HL-60 (cell line): ENCODE measurements at places on chromosomes 3 and 15.

DNA sequence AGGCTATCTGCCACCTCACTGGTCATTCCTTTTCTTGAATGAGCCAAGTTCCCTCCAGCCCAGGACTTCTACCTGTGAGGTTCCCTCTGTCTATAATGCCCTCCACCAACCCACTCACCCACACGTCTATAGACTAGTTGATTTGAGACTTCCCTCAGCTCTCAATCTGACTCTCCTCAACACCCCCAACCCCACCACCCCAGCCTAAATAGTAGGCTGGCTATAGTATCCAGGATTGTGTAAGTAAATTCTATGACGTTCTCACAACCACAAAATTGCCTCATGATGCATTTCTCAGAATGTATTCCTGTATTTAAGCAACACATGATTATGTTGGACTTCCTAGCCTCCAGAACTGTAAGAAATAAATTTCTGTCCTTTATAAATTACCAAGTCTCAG, 2.2 kb downstream of the PLSCR1 start:
- DNase-seq = peak; percentile 67

- DNase-seq = no peak
These were observed 93.8 kb downstream of the CMSS1 start for GRCh38 chr3:99911433-99911832.

GRCh38 chr3:168806871-168807270, 711.1 kb upstream of the GOLIM4 start:
- no peak for DNase-seq

- DNase-seq = no peak
These were observed 9.3 kb downstream of the DUOX1 start for GRCh38 chr15:45138814-45139765.

DNA sequence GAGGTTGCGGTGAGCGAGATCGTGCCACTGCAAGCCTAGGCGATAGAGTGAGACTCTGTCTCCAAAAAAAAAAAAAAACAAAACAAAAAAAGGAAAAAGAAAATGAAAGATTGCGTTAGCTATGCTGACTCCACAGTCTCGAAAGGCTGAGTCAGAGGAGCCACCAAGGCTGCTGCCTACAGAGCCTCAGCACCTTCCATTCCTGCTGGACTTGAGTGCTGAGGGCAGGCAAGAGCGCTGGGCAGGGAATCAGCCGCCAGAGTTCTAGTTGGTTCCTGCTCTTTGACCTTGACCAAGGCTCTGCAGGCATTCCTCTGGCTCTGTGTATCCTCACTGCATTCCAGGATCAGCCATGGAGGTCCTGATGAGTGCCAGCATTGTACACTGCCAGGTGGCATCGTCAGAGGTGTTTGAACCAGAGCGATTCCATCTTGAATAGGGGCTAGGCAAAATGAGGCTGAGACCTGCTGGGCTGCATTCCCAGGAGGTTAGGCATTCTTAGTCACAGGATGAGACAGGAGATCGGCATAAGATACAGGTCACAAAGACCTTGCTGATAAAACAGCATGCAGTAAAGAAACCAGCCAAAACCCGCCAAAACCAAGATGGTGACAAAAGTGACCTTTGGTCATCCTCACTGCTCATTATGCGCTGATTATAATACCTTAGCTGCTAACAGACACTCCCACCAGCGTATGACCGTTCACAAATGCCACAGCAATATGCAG, 5.9 kb downstream of the MESP2 start:
- no peak for DNase-seq

DNA sequence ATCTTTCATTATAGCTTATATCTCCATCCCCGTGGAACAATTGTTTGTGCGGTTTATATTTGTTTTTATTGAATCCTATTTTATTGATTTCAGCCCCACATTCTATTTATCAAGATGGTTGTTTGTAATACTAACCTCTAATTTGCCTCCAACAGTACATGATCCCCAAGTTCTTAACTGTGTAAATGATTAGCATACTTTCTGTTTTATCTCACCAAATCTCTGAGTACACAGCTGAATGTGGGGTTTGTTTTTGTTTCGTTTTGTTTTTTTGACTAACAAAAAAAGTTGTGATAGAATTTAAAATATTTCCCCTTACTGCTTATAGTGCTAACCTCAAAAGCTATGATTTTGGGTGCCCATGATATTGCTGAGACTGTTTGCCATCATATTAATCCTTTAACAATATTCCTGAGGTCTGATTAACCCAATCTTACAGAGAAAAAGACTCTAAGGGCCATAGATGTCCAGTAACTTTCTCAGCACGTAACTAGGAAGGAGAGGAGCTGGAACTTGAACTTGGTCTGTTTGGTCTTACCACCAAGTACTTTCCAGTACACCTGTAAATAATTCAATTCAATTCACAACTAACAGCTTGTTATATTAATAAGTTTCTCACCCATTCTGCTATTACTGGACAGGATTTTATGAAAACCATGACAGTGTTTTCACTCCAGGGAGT, 789.8 kb downstream of the TUSC7 start:
- DNase-seq = no peak

DNA sequence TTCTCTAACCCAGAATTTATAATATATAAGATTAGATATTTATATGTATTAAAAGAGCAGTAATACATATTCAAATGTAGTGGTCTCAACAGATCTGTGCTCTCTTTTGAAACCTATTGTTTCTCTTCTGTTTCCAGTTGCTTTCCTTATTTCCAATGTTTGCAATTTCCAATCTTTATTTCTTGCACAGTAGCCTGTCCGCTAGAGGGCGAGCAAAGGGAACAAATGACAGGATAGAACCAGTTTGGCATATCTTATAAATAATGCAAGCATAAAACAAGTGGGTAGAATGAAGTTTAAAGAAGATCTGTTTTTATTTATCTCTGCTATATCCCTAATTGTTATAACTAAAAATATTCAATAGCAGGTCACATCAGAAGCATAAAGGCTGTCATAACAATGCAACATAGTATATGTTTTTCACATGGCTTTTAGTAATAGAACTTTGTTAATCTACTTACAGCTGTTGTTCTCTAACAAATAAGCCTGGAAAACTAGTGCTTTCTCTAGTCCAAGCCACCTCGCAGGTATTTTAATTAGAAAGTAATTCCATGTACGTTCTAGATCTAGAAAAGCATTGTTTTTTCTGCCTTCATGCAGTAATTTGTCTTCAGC, 15.1 kb upstream of the TCAIM start:
- no peak for DNase-seq

DNA sequence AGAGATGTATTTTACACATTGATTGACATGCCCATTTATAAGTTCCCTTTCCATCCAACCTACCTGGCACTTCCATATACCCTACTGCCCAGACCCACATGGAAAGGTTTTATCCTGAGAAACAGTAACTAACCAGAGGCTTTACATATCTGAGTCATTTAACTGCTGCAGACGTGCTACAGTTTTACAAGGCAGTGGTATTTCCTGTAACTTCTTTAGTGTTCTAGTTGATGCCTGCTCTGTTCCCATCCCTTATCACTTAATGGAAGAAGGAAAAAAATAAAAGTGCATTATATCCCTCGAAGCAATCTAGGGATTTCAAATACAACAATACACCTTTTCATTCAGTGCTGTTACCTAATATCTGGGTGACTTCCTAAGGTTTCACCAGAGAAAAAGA, 107.1 kb downstream of the TMCO5A start:
- DNase-seq = no peak

GRCh38 chr3:2099028-2099671, 484 bp downstream of the CNTN4 start:
- DNase-seq = no peak

- no peak for DNase-seq
These were observed 23.6 kb upstream of the C3orf22 start for GRCh38 chr3:126582311-126582710.

- no peak for DNase-seq
These were observed 38.0 kb upstream of the SECISBP2L start for GRCh38 chr15:49084285-49084570.

GRCh38 chr3:147397875-147398812, 8.2 kb downstream of the ZIC4 start:
- DNase-seq = no peak

DNA sequence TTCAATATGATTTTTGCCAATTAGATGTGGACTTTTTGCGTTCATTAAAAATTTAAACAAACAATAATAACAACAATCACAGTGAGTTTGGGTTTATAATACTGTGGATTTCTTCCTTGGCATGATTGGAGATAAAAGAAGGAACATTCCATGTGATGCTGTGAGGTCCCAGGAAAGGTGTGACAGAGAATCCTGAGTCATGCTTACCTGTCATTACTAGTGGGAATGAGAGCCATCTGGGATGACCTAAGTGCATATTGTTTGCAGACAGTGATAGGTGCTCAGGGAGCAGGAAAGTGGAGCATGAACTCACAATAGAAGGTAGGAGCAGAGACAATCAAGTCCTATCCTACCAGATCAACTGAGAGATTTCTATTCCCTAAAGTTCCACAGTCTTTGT, 766.5 kb upstream of the CFAP20DC start:
- no peak for DNase-seq

GRCh38 chr3:177658354-177658753, 461.1 kb upstream of the TBL1XR1 start:
- no peak for DNase-seq

- DNase-seq = no peak
These were observed 511.2 kb downstream of the MECOM start for GRCh38 chr3:169152319-169152718.

DNA sequence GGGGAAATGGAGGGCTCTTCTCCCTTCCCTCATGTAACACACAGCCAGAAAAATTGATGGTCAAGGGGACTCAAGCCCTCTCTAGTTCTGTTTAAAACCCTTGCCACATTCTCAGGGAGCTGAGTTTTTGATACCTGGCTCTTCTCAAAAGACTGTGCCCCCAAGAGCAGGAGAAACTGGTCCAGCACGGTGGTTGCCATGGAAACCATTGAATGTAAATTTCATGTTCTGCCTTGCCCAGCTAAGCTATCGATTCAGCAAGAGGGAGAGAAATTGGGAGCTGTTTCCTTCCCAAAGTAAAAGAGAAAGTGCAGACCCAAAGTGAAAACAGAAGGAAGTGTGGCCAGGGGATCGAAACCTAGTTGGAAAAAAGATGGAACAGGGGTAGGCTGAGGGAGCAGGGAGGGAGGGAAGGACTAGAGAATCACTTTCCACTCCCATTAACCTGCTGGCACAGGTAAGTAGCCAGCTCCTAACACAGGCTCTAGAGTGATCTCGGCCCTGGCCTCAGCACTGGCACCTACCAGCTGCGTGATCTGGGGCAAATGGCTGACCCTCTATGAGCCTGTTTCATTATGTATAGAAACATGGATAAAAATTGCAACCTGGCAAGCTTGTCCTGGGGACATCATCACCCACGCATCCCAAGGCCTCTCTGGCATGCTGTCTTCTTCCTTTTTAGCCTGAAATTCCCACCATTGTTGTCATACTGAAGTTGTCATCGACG, 140.9 kb downstream of the TPRA1 start:
- DNase-seq = no peak

- no peak for DNase-seq
These were observed 14.3 kb downstream of the BHLHE40 start for GRCh38 chr3:4993276-4994143.

DNA sequence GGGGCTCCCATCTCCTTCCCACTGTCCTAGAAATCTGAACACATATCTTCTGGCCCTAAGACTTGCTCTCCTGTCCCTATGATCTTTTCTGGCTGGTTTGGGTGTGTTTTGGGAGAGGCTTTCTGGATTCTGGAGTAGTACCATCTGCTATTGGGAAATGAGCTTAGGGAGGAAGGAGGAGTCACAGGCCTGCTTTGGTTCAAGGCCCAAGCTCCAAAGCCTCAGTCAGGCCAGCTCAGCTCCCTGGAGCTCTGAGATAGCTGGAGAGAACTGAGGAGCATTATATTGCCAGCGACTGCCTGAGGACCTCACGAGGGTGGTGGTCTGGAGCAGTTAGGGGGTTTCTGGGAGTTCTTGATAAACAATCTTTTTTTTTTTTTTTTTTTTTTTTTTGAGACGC, 18.7 kb downstream of the RASGRF1 start:
- DNase-seq = no peak

DNA sequence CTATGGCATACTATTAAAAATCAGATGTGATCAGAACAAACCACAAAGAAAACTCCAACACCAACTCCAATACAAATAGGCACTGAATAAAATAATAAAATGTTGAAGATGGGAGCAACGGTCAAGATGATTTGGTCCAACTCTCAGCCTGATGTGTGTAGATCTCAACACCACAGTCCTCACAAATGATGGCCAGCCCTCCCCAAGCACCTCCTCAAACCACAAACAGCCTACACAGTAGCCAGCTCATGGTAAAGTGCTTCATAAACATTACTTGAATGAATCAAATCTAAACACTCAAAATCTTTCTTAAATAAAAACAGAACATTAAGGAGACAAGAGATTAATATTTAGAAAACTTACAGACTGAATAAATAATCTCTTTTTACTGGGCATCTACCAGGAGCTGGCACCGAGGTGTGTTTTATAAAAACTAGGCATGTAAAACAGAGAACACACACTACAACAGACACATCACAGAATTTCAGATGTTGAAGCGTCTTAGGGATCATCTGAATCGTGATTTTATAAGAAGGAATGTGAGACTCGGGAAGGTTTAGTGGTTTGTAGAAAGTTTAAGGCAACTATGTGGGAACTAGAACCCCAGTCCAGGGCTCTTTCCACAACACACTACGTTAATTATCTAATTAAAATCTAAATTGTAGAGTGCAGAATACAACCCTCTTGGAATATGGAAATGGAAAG, 102.4 kb downstream of the MYLK start:
- no peak for DNase-seq

DNA sequence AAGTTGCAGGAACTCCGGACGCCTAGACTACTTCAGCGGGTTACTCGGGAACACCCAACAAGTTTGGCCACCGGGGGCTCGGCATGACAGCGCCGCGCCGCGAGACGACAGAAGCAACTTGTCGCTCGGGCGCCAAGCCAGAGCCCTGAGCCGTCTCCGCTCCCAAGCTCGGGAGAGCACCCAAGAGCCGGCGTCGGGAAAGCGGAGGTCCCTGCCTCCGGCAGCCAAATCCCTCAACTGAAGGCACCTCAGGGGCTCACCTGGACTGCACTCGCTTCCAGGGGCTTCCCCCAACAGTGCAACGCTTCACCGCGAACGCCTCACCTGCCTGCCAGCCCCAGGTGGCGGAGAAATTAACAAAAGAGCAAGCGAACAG, 640 bp downstream of the MB21D2 start:
- DNase-seq = no peak

- DNase-seq = no peak
These were observed 16.3 kb upstream of the PCSK6 start for GRCh38 chr15:101505610-101506337.

DNA sequence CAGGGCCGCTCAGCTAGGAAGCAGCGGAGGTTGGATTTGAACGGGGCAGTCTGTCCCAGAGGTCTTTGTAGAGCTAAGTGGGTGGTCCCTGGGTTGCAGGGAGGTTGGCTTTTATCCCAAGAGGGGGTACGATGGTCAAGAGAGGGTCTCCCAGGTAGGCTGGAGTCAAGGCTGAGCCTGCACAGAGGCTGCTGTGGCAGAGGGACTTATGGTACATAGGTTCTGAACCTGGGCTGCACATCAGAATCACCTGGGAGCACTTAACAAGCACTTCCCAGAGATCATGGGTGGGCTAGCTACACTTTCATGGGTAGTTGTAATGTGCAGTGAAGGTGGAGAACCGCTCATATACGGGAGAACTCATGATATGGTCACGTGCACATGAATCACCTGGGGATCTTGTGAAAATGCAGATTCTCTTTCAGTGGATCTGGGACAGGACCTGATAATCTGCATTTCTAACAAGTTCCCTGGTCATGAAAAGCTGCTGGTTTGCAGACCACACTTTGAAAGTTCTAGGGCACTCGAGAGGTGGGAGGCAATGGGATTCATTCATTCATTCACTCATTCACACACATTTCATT, 2.9 kb upstream of the RASGRF1 start:
- DNase-seq = no peak
